ENCODE measurements at places on chromosomes 4 and X.

DNA sequence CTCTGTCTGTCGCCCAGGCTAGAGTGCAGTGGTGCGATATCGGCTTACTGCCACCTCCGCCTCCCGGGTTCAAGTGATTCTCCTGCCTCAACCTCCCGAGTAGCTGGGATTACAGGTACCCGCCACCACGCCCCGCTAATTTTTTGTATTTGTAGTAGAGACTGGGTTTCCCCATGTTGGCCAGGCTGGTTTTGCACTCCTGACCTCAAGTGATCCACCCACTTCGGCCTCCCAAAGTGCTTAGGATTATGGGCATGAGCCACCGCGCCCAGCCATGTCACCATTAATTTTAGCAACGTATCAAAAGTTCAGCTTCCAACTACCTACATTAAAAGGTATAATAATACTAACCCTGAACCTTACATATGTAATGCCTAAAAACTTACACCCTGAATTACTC lies 940 bp upstream of the UTP3 start:
- no peak for DNase-seq

- DNase-seq = no peak
Measured at GRCh38 chrX:47366041-47366722, 4.2 kb upstream of the ZNF157 start.

GRCh38 chr4:23855912-23856605 lies 33.8 kb downstream of the PPARGC1A start:
- no peak for DNase-seq

DNA sequence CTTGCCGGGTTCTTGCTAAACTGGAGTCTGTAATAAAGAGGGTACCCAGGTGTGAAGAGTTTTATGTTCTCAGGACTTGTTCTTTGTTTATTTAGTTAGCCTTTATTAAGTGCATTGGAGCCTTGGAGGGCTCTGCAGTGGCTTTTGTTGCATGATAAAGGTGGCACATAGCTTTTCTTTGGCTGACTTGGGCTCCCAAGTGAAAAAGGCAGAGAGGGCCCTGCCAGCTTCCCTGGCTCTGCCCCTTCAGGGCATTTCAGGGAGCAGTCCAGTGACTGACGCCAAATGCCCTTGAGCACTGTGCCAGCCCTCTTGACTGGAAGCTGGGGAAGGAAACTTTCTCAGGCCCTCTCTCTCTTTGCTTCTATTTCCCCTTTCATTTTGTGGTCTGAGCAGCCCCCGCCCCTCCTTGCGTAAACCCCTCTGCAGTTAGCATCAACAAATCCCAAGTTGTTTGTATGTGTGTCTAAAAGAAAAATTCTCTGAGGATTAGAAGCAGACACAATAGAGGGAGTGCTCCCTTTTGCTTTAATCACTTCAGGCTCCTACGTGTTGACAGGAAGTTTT lies 152.2 kb downstream of the NHS start:
- DNase-seq = no peak

- DNase-seq = no peak
Measured at GRCh38 chr4:137432446-137433311, 99.6 kb downstream of the PCDH18 start.

- no peak for DNase-seq
Measured at GRCh38 chrX:82711457-82711856, 796.6 kb upstream of the POU3F4 start.

- DNase-seq = no peak
Measured at GRCh38 chr4:154908168-154908567, 127.1 kb downstream of the RBM46 start.

GRCh38 chr4:108991551-108992328 lies 228.9 kb upstream of the ETNPPL start:
- DNase-seq = no peak
